NCI-H1436 (cell line): ENCODE measurements at places on chromosomes 11 and 22.

GRCh38 chr11:57309106-57310059 is 15.4 kb downstream of the TNKS1BP1 start:
- no peak for DNase-seq

GRCh38 chr11:108589136-108589535 is 4.4 kb downstream of the EXPH5 start:
- DNase-seq: no peak

DNA sequence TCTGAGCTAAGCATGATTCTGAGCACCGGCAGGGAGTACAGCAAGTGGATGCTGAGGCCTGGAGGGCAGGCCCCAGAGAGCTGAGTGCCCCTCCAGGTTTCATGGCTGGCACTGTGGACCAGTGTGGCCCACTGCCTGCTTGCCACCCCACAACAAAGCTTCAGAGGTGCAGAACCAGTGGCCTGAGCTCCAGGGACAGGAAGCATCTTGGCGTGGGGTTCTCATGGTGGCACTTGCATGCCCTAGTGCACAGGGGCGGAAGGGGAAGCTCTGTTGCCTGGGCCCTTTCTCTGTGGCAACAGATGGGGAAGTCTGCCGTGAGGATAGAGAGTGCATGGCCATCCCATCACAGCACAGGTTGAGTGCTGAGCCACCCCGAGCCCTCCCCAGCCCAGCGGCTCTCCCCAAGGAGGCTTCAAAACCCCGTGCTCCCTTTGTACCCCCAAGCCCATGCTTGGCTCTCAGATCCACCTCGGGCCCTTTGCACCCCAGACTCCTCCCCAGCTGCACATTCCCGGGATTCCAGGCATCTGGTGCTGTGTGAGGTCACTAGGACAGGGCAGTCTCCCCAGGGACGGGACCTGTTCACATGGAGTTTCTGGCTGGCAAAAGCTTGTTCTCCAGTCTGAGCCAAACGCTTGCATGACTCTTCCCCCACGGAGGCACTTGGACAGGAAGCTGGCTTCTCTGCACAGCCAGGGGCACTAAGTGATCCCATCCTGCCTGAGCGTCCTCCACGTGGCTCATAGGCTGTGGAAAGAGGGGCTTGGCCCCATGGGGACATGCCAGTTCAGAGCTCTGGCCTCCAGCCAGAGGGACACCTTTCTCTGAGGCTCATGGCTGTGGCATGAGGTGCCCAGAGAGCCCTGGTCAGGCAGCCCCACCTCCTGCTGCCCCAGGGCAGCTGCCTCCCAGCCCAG is 4.2 kb downstream of the SLC25A1 start:
- no peak for DNase-seq

GRCh38 chr11:131883332-131883731 is 512.9 kb downstream of the NTM start:
- DNase-seq: no peak

- DNase-seq: no peak
Measured at GRCh38 chr22:19062943-19063308, 59.3 kb downstream of the DGCR2 start.

DNA sequence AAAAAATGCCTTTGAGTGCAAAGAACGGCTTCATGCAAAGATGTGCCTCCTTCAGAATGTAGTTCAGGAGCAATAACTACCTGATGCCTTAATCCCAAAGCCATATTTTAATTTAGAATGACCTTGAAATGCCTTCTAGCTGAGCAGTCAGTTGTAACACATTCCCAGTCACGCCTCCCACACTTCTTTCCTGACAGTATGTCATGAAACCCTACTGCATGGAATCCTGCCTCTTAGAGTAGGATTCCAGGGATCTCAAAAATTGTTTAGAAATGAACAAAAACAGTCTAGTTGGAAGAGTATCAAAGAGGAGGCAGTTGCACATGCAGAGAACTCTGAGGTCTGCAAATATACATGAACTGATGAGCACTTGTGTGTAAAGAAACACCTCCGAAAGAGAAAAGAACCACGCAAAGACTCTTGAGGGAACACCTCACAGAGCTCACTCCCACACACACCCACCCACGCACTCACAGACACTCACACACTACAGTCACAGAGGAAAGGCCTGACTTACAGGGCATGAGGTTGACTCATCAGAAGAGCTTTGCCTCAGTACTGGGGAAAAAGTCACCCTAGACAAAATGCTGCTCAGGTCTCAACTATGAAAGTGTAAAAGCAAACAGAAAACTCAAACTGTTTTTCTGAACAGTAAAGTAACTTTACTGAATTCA is 77.4 kb downstream of the GGTLC2 start:
- DNase-seq: no peak

DNA sequence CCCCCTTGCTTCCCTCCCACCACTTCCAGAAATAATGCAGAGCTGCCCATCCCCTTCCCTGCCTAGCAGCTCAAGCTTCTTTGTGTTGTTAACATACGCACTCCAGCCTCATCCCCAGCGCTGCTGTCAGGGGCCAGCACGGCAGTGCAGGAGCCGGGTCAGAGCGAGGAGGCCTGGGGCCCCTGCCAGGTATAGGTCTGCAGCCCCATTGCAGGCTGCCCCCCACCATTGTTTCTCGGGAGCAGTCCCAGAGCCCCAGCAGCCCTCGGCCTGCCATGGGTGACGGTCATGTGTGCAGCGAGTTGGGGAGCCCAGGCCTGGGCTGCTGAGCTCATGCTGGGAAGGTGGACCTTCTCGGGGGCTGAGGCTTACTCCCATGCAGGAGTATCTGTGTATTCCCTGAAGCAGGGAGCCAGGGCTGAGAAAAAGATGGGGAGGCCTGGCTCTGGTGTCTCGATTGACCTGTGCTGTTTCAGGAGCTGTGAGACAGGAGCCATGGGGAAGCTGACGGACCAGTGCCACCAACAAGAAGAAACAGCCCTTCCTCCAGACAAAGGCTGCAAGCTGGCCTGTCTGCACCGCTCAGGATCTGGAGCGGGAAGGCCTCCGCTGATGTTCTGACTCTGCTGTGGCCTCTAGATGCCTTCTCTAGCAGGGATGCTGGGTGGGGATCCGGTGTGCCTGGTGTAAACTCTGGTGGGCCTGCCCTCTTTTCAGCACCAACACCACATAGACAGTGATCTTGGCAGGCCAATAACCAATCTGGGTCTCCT is 220.5 kb upstream of the B3GAT1 start:
- DNase-seq: no peak

- DNase-seq: no peak
Measured at GRCh38 chr11:99333621-99334020, 312.9 kb downstream of the CNTN5 start.

DNA sequence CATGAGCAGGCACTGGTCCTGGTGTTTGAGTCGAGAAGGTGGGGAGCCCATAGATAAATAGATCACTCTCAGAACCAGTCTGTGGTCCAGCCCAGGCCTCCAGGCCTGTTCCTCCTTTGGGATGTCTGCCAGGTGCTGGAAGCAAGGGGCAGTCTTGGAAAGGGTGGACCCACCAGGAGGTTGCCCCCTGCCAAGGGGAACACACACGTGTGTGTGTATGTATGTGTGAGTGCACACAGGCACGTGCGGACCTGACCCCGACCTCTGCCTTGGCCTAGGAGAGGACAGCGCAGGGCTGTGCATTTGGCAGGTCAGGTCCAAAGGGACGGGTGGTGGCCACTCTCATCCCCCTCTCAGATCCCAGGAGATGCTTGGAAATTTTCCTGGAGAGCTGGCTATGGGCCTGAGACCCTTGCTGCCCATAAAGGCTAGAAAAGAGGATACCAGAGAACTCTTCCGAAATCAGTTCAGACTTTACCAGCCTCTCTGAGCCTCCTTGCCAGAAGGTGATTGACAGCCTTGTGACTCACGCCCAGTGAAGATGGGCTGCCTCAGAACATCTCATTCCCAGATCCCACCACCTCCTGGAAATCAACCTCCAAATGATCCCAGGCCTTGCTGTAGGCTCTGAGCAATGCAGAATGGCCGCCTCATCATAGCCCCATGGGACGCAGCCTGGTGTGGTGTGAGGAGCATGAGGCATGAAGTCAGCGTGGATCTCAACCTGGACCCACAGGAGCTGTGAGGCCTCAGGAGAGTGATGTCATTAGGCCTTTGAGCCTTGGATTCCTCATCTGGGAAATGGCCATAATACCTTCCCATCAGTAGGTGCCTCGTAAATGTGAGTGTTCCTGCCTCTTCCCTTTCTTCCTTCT is 24.0 kb upstream of the CREB3L1 start:
- DNase-seq: no peak

DNA sequence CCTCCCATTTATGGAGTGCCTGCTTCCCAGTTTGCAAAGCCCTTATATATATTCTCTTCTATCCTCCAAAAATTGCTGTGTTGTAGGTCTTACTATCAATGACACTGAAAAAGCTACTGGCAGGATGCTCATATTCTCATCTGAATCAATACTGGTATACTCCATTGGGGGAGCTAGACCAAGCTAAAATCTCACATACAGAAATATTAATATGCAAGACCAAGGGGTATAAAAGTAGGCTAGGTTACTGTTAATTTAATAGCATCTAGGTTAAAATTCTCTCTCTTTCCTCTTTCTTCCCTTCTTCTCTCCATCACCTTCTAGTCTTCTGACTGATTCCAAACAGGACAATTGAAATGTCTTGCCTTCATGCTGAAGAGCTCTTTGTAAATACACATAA is 17.1 kb upstream of the BDNF start:
- DNase-seq: no peak

- DNase-seq: peak; percentile 8
Measured at GRCh38 chr22:44331881-44332714, 19.3 kb upstream of the SHISAL1 start.

DNA sequence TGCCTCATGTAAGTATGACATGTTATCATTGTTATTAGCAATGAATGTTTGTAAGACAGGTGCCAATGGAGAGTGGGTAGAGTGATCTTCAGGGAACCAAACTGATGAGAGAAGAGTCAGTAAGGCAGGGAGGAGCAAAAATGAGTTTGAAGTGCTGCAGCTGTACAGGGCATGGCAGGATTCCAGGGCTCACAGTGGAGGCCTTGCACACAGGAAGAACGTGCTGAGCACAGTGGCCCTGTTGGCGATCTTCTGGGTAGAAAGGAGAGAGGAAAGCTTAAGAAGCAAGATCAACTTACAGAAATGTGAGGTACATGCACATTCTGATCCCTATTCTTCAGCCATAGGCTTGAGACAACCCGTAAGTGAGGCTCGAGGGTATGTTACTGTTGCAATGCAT is 219.3 kb upstream of the TMEM45B start:
- DNase-seq: no peak

GRCh38 chr22:20031732-20032406 is 11.0 kb downstream of the TANGO2 start:
- DNase-seq: no peak

DNA sequence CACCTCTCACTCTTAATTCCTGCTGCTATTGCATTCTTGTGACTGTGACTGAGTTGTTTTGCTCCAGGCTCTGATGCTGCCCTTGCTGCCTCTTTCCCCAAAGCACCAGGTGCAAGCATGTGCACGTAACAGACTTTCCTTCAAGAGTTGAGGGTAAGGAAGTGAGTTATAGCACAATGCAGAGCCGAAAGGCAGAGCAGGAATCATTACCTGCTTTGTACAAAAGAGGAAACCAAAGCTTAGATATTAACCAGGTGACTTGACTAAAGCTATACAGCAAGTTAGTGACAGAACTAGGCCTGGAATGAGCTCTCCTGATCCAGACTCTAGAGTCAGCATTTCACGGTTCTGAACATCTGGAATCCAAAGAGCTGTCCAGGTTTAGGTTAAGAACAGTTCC is 33.6 kb downstream of the NEU3 start:
- DNase-seq: no peak

- DNase-seq: no peak
Measured at GRCh38 chr11:76249195-76249741, 43.0 kb upstream of the WNT11 start.

GRCh38 chr11:93832780-93833179 is 17.6 kb downstream of the VSTM5 start:
- DNase-seq: no peak

- no peak for DNase-seq
Measured at GRCh38 chr11:70525006-70525405, 126.7 kb downstream of the CTTN start.

DNA sequence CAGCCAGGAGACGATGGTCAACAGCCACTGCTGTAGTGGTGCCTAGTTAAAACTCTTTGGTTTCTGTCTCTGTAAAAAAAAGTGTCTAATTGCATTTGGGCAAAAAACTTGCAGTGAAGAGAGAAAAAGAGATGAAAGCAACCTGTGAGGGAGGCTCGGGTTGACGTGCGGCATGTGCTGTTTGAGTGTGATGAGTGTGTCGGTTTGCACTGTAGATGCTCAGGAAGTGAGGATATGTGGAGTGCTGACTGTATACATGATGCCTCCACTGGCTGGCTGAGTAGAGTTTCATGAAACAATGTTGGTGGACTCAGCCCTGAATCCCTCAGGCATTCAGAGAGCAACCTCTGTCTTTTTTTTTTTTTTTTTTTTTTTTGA is 4.3 kb upstream of the DGCR6L start:
- no peak for DNase-seq

GRCh38 chr11:1303126-1303821 is 6.2 kb downstream of the TOLLIP start:
- DNase-seq: no peak

- no peak for DNase-seq
Measured at GRCh38 chr11:117231842-117232091, at the start of gene PCSK7. TSS of gene PCSK7 (minus strand) at chr11:117232073. CDS start at chr11:117229844, 2,229 bp downstream.

DNA sequence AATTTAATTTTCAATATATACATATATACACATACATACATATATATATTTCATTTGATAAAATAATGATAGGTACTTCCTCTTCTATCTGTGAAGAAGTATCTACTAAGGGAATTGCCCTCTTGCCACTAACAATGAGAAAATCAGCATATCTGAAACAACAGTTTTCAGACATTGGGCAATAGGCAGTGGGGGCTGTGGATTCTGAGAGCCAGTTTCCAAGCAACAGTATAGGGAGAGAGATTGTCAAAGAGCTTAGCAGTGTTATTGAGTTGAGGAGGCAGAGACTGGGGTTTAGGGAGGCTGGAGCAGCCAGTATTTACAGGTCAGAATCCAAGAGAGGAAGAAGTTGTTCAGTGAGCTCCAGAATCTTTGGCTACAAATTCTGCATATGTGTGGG is 119.3 kb downstream of the ARFGAP2 start:
- DNase-seq: no peak

- DNase-seq: no peak
Measured at GRCh38 chr22:48314073-48314472, 1513.6 kb downstream of the BRD1 start.

DNA sequence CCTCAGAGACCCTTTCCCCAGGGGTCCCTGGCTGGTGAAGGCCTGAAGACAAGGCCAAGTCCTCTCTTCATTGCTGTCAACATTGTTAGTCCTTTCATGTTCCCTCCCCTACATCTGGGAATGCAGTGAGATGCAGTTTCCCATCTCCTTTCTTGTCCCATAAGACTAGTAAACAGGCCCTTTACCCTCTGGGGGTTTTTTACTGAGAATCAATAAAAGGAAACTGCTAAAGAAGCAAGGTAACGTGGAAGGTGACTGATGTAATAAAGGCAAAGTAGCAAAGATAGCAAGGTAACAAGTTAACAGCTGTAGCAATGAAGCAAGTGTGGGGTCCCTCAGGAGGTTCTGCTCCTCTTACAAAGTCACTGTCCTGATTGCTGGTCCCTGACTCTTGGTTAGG is 37.3 kb downstream of the TEAD1 start:
- no peak for DNase-seq
